ENCODE measurements at places on chromosomes 1 and 21. TPM values are rescaled to one million over a fixed set of nuclear protein-coding genes. Genes with fewer than 3 reads are reported as not detected.

RGS16 gene
- 1.9 TPM for total RNA-seq

PODN gene
- total RNA-seq, result 19.4 TPM

SPATA45 gene
- total RNA-seq, result not detected

AIM2 gene
- total RNA-seq, result 0.35 TPM

BRDT gene
- total RNA-seq, result not detected

KLHL21 gene
- 33.1 TPM for total RNA-seq

AMY1A gene
- not detected for total RNA-seq

ARHGAP29 gene
- 25.5 TPM for total RNA-seq

PLA2G2E gene
- total RNA-seq, result not detected

FCRLB gene
- 0.38 TPM for total RNA-seq

CTSK gene
- total RNA-seq, result 10.8 TPM

SPRR2E gene
- not detected for total RNA-seq

All from cardiac septum (tissue), 1 donor.